Activated CD4-positive, alpha-beta T cell treated with anti-CD3 and anti-CD28 coated beads for 1 hour (primary cell): ENCODE measurements at places on chromosomes 7 and 10.

GRCh38 chr10:127687548-127687947 lies 49.4 kb upstream of the FOXI2 start:
- no peak for DNase-seq

- DNase-seq = no peak
Measured at GRCh38 chr10:45246522-45246921, 68.9 kb downstream of the OR13A1 start.

DNA sequence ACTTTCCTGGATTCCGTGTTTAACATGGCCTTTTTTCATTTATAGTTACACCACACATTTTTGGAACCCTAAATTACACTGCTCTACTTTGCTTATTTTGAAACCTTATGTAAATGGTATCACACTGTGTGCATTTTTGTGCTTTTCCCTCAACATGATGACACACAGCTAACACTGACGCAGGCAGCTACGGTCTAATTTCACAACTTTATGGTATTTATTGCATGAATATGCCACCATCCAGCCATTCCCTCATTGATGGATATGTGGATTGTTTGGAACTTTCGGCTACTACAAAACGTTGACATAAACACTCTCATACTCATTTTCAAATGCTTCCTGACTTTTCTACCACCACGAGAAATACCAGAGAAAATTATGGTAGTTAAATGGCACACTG lies 6.9 kb downstream of the PAPOLB start:
- DNase-seq = no peak

GRCh38 chr10:123202506-123202905 lies 48.3 kb downstream of the BUB3 start:
- DNase-seq = no peak

GRCh38 chr10:122665946-122666345 lies 33.7 kb downstream of the C10orf120 start:
- no peak for DNase-seq

DNA sequence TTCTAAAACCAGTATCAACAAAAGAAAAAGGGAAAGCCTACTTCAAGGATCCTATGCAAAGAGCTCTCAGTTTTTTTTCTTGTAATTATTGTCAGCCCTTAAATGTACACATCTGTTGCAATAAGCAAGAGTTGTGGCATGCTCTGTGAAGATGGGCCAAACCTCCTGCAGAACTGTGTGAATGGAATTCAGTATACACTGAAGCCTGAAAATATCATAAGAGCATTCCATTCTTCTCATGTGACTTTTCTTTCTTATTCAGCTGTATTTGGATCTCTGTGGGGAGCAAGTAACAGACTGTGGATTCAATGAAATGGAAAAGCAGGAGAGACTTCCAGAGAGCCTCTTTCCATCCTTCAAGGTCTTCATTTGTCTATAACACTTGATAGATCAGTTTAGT lies 130.7 kb downstream of the SAMD9 start:
- no peak for DNase-seq

DNA sequence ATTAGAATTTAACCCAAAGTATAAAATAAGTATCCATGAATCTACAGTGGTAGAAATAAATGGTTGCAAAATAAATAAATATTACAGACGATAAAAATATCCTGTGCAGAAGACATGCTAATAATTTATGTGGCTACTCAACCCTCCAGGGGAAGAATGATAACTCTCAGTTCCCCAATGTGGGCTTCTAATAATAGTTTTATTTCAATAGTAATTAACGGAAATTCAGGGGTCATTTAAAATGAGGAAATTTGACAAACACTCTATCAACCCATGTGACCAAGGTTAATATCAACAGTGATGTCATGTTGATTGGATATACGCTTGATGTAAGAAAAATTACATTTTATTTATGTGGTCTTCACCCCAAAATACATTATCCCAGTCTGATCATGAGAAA lies 1082.6 kb upstream of the LRRTM3 start:
- no peak for DNase-seq

DNA sequence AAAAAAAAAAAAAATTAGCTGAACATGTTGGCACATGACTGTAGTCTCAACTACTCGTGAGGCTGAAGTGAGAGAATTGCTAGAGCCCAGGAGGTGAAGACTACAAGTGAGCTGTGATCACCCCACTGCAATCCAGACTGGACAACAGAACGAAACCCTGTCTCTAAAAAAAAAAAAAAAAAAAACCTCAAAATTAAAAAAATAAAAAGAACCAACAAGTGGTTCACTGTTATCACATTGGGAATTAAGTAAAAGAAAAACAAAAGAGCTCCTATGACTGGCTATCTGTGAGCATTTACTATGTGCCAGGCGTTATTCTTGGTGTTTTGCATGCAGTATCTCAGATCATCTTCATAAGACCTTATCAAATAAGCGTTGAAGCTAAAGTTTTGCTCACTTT lies 66.0 kb downstream of the ANLN start:
- no peak for DNase-seq

GRCh38 chr7:132501956-132502355 lies 74.3 kb downstream of the PLXNA4 start:
- no peak for DNase-seq

DNA sequence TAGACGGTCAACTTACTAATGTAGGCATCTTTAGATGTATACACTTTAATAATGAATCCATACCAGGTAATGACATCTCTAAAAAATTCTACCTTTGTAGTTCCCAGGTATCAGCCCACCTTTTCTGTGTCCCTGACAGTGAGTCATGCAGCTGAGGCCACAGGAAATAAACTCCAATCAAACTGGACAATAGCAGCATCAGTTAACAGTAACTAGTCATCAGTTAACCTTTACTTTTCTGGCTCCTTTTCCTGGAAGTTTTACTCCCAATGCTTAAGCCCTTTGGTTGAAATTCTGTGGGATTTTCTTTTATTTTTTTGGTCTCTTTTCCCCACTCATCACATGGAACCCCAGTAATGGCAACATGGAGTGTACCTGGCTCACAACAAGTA lies 617.6 kb downstream of the SORCS3 start:
- no peak for DNase-seq

DNA sequence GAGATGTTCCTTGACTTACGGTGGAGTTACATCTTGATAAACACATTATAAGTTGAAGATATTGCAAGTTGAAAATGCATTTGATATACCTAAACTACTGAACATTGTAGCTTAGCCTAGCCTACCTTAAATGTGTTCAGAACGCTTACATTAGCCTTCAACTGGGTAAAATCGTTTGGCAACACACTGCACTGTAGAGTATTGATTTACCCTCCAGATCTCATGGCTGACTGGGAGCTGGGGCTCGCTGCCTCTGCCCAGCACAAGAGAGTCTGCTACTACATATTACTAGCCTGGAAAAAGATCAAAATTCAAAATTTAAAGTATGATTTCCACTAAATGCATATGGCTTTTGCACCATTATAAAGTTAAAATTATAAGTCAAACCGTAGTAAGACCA lies 7.5 kb upstream of the AGR3 start:
- DNase-seq = no peak

- DNase-seq = no peak
Measured at GRCh38 chr7:31027161-31027965, 24.7 kb upstream of the ADCYAP1R1 start.

DNA sequence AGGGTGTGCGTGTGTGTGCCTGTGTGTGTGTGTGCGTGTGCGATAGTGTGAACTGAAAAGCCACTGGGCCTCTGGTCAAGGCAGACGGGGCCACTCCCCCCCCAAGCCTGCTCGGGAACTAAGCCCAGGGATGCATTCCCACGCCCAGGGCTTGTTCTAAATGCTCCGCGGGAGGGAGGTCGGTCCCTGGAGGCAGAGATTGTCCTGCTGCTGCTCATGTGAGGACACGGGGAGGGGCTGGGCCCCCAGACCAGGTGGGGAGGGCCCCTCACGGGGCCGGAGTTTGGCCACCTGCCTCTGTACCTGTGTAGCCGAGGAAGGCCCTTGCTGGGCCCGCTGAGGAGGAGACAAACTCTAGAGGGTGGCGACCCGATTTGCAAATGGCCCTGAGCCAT lies 93.9 kb downstream of the PDGFA start:
- DNase-seq = no peak

- no peak for DNase-seq
Measured at GRCh38 chr7:93307943-93308342, 75.8 kb downstream of the VPS50 start.

GRCh38 chr10:8084799-8085198 lies 30.3 kb downstream of the GATA3 start:
- no peak for DNase-seq

- no peak for DNase-seq
Measured at GRCh38 chr7:46449743-46450142, 528.7 kb upstream of the IGFBP3 start.

DNA sequence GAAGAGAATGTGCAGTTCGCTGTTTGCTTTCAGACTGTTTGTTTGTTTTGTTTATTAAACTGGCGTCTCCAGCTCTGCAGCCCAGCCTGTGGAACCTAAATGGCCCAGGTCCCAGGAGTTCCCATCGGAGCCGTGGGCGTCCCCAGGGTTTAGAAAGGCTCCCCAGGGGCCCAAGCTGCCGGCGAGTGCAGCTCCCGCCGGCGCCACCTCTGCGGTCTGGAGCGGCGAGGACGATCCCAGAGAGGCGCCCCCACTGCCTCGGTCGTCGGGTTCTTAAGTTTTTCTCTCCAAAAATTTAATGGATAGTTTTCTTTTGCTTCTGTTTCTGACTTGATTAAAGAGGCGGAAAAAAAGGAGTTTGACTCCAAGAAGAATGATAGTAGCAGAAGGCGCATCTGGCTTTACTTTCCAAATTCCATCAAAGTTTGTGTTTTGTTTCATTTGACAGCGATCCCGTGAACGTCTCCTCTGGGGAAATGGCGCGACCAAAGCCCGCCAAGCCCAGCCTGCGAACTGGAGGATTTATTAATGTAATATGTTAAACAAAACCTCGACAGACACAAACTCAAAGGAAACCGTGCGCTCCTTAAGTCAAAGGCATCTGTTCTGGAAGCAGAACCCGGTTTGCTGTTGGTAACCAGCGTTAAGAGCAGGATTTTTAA lies 718 bp upstream of the FZD1 start:
- DNase-seq = no peak

DNA sequence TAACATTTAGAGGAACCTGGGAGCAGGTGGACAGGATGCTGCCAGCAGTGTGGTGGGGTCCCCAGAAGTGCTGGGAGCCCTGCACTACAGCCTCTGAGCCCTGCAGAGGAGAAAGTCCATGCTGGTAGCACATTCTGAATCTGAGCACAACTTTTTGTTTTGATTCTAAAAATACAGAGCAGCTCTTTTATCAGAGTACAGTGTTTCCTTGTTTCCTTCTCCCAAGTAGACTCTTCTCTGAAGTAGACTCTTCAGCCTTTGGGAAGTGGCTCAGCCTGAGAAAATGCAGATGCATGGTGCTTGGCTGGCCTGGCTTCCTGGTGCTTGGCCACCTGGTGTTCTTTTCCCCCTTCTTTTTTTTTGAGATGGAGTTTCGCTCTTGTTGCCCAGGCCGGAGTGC lies 9.1 kb downstream of the ADCY1 start:
- no peak for DNase-seq

- no peak for DNase-seq
Measured at GRCh38 chr7:92359801-92360200, 87.5 kb upstream of the GATAD1 start.

GRCh38 chr7:141550386-141551093 lies 670 bp upstream of the AGK start:
- DNase-seq = no peak

GRCh38 chr7:54898659-54899340 lies 120.0 kb upstream of the EGFR start:
- DNase-seq = no peak

GRCh38 chr10:117472872-117473271 lies 69.7 kb upstream of the EMX2 start:
- no peak for DNase-seq

DNA sequence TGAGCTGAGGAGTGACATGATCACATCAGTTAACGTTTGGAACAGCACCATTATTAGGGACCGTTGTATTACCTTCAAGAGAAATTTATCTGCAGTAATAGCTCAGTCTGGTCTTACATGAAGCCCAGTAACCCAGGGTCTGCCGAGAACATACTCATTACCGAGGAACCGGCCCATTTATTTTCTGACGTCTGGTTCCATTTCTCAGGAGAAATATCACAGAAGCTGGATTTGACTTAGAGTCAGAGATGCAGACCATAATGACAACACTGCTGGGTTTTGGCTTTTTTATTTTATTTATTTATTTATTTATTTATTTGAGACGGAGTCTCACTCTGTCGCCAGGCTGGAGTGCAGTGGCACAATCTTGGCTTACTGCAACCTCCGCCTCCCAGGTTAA lies 163.1 kb downstream of the CCDC3 start:
- no peak for DNase-seq

DNA sequence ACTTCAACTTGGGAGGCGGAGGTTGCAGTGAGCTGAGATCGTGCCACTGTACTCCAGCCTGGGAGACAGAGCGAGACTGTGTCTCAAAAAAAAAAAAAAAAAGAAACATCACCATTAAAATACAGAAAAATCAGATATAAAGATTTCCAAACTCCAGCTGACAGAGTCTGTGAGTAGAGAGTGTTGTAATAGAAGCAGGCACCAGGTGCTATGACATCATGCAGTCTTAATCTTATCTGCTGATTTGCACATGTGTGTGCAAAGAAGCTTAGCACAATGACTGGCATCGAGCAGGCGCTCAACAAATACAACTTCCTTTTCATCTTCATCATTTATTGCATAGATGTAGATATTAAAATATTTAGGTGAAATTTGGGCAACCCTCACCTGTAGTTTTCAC lies 92.2 kb downstream of the PRKCQ start:
- no peak for DNase-seq
